ENCODE measurements at places on chromosomes 4 and X.

GRCh38 chr4:10094841-10095240 lies 21.8 kb downstream of the WDR1 start:
- no peak for DNase-seq

- DNase-seq = no peak
Observed at GRCh38 chr4:147714575-147715401, 17.1 kb upstream of the ARHGAP10 start.

DNA sequence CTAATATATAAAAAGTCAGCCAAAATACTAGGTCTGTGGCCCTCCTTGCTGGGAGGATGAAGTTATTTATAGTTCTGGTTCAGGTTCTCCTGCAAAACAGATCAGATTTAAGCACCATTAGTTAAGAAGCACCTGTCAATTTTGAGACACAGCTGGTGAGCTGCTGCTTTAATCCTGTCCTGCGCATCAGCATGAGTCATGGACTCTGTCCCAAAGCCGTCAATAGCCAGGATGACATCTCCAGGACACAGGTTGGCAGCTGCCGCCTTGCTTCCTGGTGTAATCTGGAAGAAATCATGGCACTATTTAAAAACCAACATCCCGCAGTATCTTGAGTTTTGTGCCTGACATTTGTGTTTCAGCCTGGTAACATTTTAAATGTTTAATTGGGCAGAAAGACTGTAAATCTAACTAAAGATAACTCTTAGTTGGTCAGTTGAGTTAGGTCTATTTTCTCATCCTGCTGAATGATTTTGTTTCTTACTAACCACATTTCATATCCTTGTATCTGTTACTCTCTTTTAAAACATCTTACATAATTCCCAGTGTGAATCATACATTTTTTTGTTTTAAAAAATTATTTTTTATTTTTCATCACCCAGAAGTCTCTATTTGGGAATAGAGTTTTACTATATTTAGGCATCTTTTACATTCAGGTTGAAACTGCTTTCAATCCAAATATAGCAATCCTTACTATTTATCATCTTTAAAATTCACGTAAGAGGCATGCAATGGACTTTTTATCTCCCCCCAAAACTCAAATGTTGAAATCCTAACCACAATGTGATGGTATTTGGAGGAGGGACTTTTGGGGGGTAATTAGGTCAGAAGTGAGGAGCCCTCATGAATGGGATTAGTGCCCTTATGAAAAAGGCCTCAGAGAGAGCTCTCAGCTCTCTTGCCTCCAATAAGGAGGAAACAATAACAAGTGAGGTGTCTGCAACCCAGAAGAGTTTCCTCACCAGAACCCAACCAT lies 10.1 kb downstream of the PDLIM3 start:
- DNase-seq = no peak

DNA sequence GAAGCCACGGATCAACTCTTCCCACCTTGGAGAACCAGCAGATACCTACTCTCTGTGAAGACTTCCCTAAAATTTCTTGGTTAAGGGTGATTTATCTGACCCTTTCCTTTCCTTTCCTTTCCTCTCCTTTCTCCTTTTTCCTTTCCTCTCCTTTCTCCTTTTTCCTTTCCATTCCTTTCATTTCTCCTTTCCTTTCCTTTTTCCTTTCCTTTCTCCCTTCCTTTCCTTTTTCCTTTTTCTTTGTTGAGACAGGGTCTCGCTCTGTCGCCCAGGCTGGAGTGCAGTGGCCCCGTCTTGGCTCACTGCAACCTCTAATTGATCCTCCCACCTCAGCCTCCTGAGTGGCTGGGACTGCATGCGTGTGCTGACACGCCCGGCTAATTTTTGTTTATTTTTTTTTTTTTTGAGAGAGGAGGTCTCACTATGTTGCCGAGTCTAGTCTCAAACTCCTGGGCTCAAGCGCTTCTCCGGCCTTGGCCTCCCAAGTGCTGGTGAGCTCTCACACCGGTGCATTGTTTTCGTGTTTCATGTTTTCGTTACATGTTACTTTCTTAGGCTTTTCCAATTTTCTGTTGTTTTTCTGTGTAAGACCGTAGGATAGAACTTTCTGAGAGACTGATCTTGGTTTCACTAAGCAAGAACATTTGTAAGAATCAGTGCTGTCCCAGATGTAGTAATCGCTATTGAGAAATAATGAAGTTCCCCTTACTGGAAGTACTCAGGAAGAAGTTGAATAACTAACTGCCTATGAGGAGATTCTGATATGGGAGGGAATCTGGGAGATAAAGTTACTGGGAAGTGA lies 2.0 kb downstream of the TMEM165 start:
- no peak for DNase-seq

DNA sequence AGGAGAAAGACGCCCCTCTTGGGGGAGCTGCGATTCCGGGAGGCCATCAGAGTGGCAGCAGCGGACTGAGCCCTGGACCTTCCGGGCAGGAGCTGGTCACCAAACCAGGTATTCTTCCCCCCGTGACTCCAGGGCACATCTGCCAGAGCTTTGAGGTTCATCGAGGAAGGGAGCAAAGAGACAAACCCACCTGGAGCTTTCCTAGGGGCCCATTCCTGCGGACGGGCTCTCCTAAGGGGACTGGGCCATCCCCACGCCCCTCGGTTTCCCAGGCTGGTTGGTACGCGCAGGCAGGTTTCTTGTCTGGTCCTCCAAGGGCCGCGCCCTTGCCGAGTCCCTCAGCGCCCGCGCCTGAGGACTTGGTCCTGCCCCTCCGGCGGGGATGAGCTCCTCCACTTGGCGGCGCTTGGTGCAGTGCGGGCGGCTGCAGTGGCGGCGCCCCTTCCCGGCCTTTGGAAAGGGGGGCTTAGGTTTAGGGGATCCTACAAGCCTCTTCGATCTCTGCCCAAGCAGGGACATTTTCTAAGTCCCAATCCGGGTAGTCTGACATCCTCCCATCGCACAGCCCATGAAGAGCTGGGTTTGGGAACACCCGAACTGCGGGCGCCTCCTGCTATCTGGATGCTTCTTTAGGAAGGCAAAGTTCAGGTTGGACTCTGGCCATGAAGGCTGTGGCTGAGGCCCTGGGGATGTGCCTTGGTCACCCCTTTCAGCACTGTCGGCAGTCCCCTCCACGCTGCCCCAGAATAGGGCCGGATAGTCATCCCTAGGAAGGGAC lies 538 bp downstream of the STBD1 start:
- DNase-seq = no peak

- no peak for DNase-seq
Observed at GRCh38 chr4:94127707-94128328, 79.8 kb upstream of the SMARCAD1 start.

DNA sequence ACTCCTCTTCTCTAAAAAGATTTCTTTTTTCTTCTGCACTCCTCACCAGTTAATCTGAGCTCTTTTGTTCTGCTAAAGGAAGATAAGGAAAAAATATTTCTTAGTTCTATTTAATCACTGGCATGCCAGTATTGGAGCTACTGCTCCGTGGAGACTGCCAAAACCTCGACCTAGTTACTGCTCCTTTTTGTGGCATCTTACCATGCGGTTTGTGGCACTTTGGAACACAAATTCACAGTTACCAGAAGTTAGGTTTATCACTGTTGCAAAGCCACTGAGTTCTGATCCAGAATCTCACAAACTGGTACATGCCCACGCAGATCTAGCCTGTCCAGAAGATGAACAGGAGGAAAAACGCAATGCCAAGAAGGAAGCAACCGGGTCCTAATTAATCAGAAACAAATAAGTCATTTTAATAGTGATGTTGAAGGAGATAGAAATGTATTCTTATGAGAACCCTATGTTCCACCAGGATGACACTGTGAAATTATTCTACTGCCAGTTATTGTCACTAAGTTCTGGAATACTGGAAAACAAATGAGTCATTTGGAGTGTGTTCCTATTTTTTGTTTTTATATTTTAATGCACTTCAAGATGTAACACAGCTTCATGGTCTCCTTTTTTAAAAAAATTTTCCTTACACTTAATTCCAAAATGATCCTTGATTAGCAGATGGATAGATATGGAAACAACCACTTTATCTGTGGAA lies 106.7 kb upstream of the GK2 start:
- no peak for DNase-seq

DNA sequence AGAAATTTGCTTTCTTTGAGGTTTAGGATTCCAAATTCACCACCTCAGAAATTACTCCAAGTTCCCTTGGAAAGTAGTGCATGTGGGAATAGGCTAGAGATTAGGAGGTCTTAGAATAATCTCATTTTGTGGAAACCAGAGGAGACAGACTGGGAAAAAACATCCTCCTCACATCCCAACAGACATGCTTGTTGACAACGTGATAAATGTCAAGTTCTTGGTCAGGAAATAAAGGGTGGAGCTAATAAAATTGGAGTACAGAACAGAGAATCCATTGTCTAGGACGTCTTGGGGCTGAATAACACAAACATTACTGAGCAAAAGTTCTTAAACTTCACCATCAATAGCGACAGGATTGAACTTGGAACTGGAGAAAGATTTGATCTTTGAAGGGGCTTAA lies 233.4 kb downstream of the PABPC4L start:
- no peak for DNase-seq

DNA sequence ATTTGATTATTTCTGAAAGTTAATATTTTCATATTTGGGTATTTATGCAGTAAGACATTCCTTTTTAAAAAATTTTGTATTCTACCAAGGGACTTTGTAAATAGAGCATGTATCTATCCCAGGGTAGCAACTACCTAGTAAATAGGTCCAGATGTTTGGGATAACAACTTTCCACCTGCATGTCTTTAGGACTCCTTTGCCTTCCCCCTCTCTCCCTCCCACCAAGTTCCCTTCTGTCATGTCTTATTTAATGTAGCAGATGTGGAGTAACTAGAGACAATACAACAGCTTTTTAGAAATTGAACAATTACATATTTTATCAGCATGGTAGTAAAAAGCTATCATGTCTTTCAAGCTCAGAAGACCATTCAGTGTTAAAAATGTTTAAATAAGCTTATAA lies 821.0 kb downstream of the C4orf33 start:
- DNase-seq = no peak

DNA sequence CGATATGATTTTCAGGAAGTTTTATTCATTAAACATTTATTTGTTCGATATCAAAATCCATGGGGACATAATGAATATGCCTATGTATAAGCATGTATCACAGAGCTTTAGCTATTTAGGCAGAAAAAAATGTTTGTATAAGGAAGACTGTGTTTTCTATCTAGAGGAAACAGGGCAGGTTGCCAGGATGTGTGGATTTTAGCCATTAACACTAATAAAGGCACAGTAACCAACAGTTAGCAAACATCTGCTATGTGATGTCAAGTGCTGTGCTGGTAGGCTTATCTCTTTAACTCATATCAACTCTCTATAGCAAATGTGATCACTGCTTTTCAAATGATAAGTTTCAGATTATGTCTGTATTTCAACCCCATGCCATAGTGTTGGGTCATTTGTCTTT lies 708.9 kb upstream of the HS3ST1 start:
- DNase-seq = no peak

GRCh38 chr4:155578726-155579370 lies 87.8 kb upstream of the GUCY1A1 start:
- DNase-seq = no peak

DNA sequence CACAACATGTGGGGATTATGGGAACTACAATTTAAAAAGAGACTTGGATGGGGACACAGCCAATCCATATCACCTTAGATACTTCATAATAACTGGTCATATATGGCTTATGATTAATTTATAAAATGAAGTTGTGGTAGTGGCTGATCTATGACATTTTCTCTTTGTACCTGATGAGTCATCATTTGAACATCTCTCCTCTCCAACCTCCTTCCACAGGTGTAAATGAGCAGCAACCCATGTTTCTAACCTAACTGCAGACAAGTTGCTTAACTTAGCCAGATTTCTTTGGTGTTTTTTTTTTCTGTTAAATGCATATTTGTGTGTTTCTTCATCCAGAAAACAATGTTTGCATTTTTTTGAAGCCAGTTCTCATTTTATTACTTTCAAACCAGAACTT lies 42.6 kb downstream of the SPANXA2 start:
- no peak for DNase-seq

GRCh38 chr4:33085709-33086108 lies 2365.5 kb downstream of the PCDH7 start:
- DNase-seq = no peak

GRCh38 chr4:174423257-174423944 lies 98.9 kb downstream of the HPGD start:
- no peak for DNase-seq

- no peak for DNase-seq
Observed at GRCh38 chr4:158652920-158653319, 18.8 kb downstream of the C4orf46 start.

GRCh38 chr4:80413086-80413485 lies 77.6 kb downstream of the CFAP299 start:
- DNase-seq = no peak

DNA sequence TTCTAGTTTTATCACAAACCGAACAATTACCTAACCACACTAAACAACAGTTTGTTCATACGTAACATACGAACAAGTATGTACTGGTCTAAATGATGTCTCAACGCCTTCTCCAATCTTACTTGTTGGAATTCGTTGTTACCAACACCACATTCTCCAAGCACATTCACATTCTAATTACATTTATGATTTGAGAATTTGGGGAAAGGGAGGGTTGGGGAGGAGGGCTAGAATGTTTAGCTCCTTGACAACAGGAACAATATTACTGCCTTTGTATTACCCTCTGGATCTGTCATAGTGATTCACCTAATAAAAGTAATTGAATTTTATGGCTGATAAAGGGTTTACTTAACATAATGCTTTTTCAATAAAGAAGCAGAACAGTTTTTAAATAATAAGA lies 24.4 kb downstream of the LCORL start:
- no peak for DNase-seq

DNA sequence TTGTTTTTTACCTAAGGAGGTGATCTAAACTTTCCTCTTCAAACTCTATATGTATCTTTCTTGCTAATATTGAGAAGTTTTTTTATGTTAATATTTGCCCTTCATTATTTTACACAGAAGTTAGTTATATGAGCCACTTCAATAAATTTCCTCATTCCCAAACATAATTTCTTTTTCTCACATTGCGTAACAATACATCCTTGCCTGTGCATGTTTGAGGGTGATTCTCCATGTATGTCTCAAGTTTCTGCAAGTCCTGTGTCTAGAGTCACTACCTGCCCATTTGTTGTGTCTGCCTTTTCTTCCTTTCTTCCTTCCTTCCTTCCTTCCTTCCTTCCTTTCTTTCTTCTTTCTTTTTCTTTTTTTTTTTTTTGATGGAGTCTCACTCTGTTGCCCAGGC lies 2057.9 kb downstream of the PCDH7 start:
- no peak for DNase-seq

GRCh38 chr4:68375667-68376559 lies 26.0 kb upstream of the YTHDC1 start:
- peak; percentile 9 for DNase-seq

GRCh38 chr4:110071466-110071865 lies 126.9 kb downstream of the ELOVL6 start:
- no peak for DNase-seq

- DNase-seq = no peak
Observed at GRCh38 chrX:51459125-51459524, 37.3 kb downstream of the NUDT11 start.

DNA sequence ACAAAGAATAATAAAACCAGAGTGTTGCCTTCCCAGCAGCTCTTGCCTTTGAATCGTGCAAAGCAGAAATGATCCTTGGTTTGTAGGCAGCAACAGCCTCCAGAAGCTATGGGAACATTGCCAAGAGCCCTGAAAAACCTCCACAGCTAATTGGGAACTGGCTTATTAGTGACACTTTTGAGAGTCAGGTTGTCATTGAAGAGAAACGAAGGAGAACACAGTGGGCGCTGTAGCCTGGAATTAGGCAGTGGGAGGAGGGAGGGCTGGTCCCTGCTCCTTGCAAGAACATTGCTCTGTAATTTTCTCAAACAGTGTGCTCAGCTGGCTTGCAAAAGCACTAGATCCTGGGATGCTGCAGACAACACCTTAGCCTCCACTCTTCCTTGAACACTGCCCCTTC lies 331.5 kb upstream of the EMCN start:
- DNase-seq = no peak

GRCh38 chrX:155270969-155271368 lies 6.7 kb upstream of the RAB39B start:
- DNase-seq = no peak

Data from stimulated activated CD8-positive, alpha-beta memory T cell treated with anti-CD3 and anti-CD28 coated beads, Interleukin-2, amount 100 ng/mL, for 1 hour (primary cell).